Neural crest cell (in vitro differentiated cells): ENCODE measurements at places on chromosomes 5 and 9.

GRCh38 chr9:69195668-69196067, 21.6 kb downstream of the TJP2 start:
- no peak for DNase-seq

GRCh38 chr5:8907168-8907868, 638.6 kb downstream of the SEMA5A start:
- DNase-seq = no peak

- no peak for DNase-seq
These were observed 53.5 kb downstream of the RNF38 start for GRCh38 chr9:36346569-36346968.

DNA sequence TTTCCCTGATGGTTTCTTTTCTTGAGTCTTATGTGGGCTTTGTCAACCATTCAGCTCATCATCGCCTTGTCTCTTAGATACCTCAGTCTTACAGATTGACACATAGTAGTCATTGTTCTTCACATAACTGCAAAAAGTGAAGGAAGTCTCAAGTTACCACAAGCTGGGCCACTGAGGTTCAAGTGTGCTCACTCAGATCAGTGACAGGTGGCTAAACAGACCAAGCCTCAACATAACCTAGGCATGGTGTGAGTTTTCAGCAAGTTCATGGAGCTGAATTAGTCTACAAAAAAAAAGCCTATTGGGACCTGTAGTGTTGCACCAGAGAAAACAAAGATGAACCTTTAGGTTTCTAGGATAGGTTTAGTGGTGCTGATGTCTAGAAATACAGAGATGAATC, 58.2 kb downstream of the RFK start:
- no peak for DNase-seq

GRCh38 chr5:135724617-135725016, 109.8 kb upstream of the SLC25A48 start:
- no peak for DNase-seq
